ENCODE measurements at places on chromosomes 7 and 10. TPM values are rescaled to one million over a fixed set of nuclear protein-coding genes. Genes with fewer than 3 reads are reported as not detected.

Gene SBDS
- 191 TPM for total RNA-seq

Gene COL13A1
- 3.2 TPM for total RNA-seq

Gene FAM25C
- total RNA-seq: not detected

DNA sequence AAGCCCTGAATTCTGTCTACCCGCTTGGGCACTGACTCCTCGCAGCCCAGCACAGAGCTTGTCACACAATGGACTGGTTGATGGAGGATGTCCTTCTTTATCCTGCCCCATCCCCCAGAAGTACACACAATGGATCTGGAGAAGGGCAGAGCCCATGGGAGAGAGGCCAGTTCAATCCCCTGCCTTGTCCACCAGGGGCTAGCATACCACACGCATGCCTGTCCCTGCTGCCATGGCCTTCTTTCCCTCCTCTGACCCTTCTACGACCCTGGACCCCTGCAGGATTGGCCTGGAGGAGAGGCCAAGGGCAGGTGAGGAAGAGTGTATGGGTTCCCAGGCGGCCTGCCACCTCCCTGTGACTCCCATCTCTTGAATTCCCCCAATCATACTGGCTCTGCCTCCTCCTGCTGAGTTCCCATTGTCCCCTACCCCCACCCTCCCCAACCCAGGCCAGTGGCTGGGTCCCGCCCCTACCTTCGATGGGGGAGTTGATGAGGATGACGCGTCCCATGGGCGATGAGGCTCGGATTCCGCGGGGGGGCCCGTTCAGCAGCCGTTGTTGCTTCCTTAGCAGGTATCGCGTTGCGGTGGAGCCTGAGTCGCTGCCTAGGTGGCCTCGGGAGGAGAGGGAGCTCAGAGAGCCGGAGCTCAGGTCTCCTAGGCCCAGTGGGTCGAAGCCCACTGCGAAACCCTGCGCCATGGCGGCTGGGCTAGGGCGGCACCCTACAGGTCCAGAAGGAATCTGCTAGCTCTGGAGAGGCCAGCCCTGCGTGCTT is 1.2 kb downstream of the PDZD7 start:
- DNase-seq: no peak

- peak; percentile 73 for DNase-seq
Observed at GRCh38 chr10:43707770-43708169, 59.1 kb upstream of the ZNF32 start.

GRCh38 chr7:96300986-96301385 is 20.9 kb downstream of the SLC25A13 start:
- DNase-seq: no peak

DNA sequence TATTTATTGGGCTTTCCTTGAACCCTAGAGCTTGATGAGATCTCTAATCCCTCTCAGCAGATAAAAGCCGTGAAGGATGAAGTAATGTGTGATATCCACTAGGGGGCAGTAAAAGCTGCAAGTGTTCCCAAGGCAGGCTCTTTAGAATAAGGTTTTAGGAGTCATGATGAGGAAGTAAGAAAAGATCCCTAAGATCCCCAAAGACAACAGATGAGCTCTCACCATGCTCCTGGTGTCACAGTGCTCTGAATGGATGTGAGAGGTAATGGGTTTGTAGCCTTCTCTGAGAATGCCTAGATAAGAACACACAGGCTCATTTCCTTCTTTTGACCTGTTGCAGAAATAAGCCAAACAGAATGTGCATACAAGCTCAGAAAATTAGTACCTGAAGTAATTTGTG is 70.4 kb upstream of the ITPRID1 start:
- no peak for DNase-seq

DNA sequence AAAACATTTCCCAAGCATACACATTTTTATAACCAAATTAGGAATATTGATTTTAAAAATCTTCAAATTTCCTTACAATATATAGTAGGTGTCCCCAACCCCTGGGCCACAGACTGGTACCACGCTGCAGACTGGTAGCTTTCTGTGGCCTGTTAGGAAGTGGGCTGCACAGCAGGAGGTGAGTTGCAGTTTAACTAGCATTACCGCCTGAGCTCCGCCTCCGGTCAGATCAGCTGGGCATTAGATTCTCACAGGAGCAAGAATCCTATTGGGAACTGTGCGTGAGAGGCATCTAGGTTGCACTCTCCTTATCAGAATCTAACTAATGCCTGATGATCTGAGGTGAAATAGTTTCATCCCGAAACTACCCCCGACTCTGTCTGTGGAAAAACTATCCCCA is 62.1 kb downstream of the ZWINT start:
- DNase-seq: no peak
